Chondrocyte (in vitro differentiated cells): ENCODE measurements at places on chromosomes 4 and X.

DNA sequence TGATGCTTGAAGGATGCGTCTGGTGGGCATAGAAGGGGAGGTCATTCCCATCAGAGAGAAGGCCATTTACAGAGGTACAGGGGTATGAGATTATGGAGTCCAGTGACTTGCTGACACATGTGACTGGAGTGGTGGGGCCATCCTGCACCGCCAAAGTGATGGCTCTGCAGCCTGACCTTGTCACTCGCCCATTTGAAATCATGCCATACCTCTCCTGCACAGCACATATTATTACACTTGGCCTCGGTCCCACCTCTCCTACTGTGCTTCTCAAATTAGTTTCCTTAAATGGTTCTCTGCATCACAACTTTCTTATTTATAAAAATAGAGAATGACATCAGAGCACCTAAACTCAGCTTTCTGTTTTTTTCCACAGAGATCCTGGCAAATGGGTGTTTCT is 60.7 kb upstream of the HAND2 start:
- H3K4me1 ChIP-seq, result no peaks in the 10 kb centered on the region
- no peak overlapping the region for H3K27ac ChIP-seq
- no peak overlapping the region for H3K4me3 ChIP-seq

DNA sequence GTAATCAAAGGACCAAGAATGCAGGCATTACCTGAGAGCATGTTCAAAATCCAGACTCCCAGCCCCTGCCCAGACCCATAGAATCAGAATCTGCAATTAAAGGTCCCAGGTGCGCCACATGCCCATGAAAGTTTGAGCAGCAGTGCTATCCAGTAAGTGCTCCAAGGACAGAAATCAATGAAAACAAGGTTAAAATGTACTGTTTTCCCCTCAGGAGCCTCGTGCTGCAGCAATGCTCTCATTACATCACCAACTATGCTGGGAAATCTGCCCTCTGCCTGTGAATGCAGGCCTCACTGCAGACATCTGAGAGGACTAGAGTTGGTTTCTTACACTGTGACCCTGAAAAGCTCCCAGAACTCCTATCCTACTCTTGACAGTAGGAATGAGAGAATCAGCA is 21.1 kb downstream of the ANXA5 start:
- peak overlapping the region; percentile 14 for H3K27ac ChIP-seq
- H3K4me3 ChIP-seq, result no peak overlapping the region
- peaks cover 29% of the 10 kb centered on the region for H3K4me1 ChIP-seq
- DNase-seq, result no peak

DNA sequence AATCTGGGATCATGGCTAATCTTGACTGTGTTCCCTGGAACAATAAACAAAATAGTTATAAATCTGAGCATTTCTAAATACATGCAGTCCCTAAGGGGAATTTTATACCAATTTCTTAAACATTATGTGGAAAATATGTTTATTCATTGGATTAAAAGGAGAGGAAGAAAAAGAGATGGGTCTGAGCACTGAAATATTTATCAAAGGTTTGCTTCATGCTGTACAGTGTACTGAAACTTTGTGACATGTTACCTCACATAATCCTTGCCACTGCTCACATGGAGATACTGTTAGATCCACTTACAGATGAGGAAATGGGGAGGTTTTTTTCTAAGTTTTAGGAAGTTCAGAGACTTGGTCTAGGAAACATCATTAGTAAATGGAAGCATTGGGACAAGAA is 443.6 kb downstream of the SPRY1 start:
- no peaks in the 10 kb centered on the region for H3K27me3 ChIP-seq
- no peak overlapping the region for H3K27ac ChIP-seq
- H3K4me3 ChIP-seq, result no peak overlapping the region
- DNase-seq, result no peak
- peaks cover 1% of the 10 kb centered on the region for H3K36me3 ChIP-seq
- peaks cover 40% of the 10 kb centered on the region for H3K4me1 ChIP-seq

- no peaks in the 10 kb centered on the region for H3K27me3 ChIP-seq
- no peak overlapping the region for H3K4me3 ChIP-seq
- peaks cover 17% of the 10 kb centered on the region for H3K4me1 ChIP-seq
- H3K27ac ChIP-seq, result peak overlapping the region; percentile 52
- H3K36me3 ChIP-seq, result no peaks in the 10 kb centered on the region
Observed at GRCh38 chr4:40255393-40256281, 58.8 kb downstream of the RHOH start.

DNA sequence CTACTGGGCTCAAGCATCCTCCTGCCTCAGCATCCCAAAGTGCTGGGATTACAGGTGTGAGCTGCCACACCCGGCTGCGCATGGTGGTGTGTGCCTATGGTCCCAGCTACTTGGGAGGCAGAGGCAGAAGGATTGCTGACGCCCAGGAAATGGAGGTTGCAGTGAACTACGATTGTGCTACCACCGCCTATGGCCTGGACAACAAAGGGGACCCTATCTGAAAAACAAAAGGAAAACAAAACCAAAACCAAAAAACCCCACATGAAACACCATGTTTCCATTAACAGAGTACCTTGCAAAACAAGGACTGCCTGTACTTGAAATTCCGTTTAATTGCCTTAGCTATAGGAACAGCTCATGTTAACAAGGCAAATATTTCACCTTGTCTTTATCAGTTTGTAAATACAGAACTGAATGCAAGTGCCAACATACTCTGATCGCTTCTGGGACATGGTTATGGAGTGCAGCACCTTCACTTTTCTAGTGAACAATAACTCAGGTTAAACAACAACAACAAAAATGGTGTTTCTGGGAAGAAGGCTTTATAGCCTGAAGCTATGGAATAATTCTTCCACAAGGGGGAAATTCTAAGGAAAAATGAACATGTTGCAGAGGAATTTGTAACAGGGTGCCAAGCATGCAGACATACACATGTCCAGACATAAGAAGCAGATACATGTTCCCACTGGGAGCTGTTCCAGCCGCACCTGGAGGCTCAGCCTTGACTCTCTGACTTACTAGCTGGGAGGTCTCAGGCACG is 73.2 kb upstream of the STS start:
- no peak overlapping the region for H3K27ac ChIP-seq
- H3K36me3 ChIP-seq, result peaks cover 10% of the 10 kb centered on the region
- no peaks in the 10 kb centered on the region for H3K27me3 ChIP-seq
- no peak overlapping the region for H3K4me3 ChIP-seq

DNA sequence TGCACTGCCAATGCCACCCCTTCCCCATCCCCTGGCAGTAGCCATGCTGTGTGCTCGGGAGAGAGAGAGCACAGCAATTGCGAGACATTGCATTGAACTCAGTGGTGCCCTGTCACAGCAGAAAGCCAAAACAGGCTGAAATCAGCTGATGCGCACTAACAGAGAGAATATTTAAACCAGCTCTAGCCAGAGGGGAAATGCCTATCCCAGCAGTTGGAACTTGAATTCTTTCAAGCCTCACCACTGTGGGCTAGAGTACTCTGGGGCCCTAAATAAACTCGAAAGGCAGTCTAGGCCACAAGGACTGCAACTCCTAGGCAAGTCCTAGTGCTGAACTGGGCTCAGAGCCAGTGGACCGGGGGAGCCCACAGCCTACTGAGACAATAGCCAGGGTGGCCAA is 17.7 kb upstream of the RP2 start:
- H3K4me3 ChIP-seq, result no peak overlapping the region
- H3K36me3 ChIP-seq, result peaks cover 2% of the 10 kb centered on the region
- DNase-seq, result no peak
- H3K4me1 ChIP-seq, result peaks cover 15% of the 10 kb centered on the region
- H3K27me3 ChIP-seq, result no peaks in the 10 kb centered on the region

GRCh38 chr4:10582059-10582686 is 102.4 kb downstream of the CLNK start:
- no peak overlapping the region for H3K4me3 ChIP-seq
- no peak for DNase-seq
- H3K27ac ChIP-seq, result no peak overlapping the region

DNA sequence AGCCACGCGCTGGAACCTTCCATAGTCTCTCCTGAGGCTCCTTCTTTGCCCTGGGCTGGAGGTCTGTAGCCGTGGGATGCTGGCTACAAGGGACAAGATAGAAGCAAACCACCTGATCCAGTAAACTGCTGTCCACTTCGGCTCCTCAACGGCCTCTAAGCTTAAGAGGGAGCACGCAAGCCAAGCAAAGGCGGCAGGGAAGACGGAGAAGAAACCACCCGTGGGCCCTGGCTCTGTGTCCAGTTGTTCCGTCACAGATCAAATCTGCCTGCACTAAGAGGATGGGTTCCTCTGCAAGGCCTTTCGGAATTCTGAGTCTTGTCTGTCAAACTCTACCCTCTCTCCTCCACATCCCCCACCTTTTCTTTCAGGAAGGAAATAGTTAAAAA is 401 bp upstream of the EDNRA start:
- H3K36me3 ChIP-seq, result peaks cover 7% of the 10 kb centered on the region
- H3K27me3 ChIP-seq, result no peaks in the 10 kb centered on the region
- H3K4me1 ChIP-seq, result peaks cover 46% of the 10 kb centered on the region
- H3K4me3 ChIP-seq, result peak overlapping the region; percentile 94
- DNase-seq, result no peak
- H3K27ac ChIP-seq, result peak overlapping the region; percentile 94

GRCh38 chrX:51825436-51825835 is 68.0 kb upstream of the MAGED1 start:
- H3K4me1 ChIP-seq, result peaks cover 6% of the 10 kb centered on the region
- no peaks in the 10 kb centered on the region for H3K27me3 ChIP-seq
- DNase-seq, result no peak
- no peaks in the 10 kb centered on the region for H3K36me3 ChIP-seq

DNA sequence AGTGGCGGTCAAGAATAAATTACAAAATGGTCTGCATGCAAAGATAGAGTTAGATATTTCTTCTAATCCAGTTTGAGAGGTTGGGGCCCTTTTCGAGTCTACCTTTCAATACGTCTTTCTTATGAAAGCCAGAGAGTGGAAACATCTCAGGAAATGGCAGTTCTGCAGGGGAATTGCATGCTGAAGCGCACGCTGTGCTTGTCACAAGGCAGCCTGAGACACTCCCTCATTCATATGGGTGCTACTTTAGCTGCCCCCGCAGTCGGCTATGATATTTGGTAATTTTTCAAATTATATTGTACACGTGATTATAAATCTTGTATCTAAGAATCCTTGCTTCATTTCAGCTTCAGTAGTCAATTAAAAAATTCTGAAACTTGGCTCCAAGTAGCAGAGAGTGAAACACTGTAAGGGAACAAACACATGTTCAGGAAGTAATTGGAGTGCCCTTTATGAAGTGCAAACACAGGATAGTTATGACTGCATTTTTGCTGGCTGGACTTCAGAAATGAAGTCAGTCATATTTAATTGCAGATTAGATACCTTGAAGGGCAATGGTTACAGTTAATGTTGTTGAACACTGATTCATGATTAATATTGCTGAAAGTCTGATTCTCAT is 145.5 kb upstream of the NAP1L5 start:
- no peak overlapping the region for H3K4me3 ChIP-seq
- H3K4me1 ChIP-seq, result peaks cover 10% of the 10 kb centered on the region
- H3K27ac ChIP-seq, result no peak overlapping the region
- H3K36me3 ChIP-seq, result peaks cover 5% of the 10 kb centered on the region
- DNase-seq, result no peak
- no peaks in the 10 kb centered on the region for H3K27me3 ChIP-seq

GRCh38 chr4:169975838-169976796 is 50.1 kb downstream of the MFAP3L start:
- peaks cover 2% of the 10 kb centered on the region for H3K27me3 ChIP-seq
- no peak overlapping the region for H3K27ac ChIP-seq
- H3K4me1 ChIP-seq, result peaks cover 12% of the 10 kb centered on the region

DNA sequence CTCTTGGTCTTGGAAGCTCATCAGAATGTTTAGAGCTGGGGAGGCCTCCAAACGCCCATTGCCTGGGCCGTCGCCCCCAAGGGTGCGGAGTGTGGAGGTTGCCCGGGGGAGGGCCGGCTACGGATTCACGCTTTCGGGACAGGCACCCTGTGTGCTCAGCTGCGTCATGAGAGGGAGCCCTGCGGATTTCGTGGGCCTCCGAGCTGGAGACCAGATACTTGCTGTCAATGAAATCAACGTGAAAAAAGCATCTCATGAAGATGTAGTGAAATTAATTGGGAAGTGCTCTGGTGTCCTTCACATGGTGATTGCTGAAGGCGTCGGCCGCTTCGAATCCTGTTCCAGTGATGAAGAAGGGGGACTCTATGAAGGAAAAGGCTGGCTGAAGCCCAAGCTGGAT is 23.3 kb downstream of the RGS12 start:
- H3K27me3 ChIP-seq, result no peaks in the 10 kb centered on the region
- no peak overlapping the region for H3K27ac ChIP-seq
- no peaks in the 10 kb centered on the region for H3K4me1 ChIP-seq
- no peak overlapping the region for H3K4me3 ChIP-seq

GRCh38 chr4:180946188-180946587 is 1297.0 kb upstream of the TENM3 start:
- no peaks in the 10 kb centered on the region for H3K36me3 ChIP-seq
- no peak for DNase-seq
- H3K4me1 ChIP-seq, result no peaks in the 10 kb centered on the region
- no peak overlapping the region for H3K4me3 ChIP-seq
- no peak overlapping the region for H3K27ac ChIP-seq

DNA sequence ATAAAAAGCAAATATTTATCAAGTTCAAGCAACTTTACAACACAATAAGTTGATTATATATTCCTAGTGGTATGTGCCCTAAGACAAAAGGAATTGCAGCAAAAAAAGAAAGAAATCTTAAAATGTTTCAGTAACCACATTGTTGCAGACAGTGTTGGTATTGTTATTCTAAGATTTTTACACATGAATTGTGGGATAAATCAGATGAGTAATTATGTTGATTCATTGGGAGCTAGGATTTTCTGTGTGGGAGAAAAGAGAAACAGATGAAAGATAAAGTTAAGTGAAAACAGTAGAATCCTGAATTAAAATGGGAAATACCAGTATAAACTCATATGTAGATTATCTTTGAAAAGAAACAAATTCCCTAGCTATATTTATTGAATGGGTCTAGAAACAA is 362.4 kb downstream of the PPP3CA start:
- DNase-seq, result no peak
- H3K36me3 ChIP-seq, result no peaks in the 10 kb centered on the region
- H3K4me1 ChIP-seq, result peaks cover 44% of the 10 kb centered on the region
- H3K27ac ChIP-seq, result peak overlapping the region; percentile 6
- H3K4me3 ChIP-seq, result no peak overlapping the region

DNA sequence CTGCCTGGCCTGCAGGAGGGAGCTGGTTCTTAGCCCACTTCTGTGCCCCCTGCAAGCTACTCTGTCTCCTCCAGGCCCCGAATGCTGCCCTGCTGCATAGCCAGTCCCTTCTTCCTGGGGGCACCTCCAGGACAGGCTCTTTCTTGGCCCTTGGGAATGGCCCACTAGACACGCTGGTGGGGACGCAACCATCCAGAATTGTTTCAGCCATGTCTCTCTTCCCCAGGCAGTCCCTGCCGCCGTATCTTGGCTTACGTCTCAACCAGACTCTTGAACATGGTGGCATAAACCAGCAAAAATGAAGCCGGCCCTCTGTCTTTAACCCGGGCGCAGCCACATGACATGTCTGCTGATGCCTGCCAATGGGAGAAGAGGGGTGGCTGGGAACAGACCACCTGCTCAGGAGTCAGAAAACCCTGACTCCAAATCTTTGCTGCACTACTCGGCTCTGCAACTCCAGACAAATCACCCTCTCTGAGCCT is 9.0 kb downstream of the LRPAP1 start:
- no peaks in the 10 kb centered on the region for H3K4me1 ChIP-seq
- DNase-seq, result peak; percentile 58
- H3K4me3 ChIP-seq, result no peak overlapping the region
- H3K27me3 ChIP-seq, result no peaks in the 10 kb centered on the region
- no peak overlapping the region for H3K27ac ChIP-seq
